ENCODE measurements at places on chromosomes 11 and 22.
A peak's percentile ranks its signal among the peaks of the same experiment; 100 is the strongest.

DNA sequence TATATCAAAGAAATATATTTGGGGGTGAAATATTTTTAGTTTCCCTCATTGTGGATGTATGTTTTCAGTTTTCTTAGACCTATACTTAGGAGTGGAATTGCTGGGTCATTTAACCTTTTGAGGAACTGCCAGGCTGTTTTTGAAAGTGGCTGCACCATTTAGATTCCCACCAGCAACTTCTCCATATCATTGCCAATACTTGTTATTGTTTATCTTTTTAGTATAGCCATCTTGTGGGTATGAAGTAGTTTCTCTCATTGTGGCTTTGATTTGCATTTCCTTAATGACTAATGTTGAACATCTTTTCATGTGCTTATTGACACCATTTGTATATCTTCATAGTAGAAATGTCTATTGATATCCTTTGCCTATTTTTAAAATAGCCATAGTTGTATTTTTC, 62.1 kb upstream of the B3GNT6 start:
- DNase-seq = no peak

DNA sequence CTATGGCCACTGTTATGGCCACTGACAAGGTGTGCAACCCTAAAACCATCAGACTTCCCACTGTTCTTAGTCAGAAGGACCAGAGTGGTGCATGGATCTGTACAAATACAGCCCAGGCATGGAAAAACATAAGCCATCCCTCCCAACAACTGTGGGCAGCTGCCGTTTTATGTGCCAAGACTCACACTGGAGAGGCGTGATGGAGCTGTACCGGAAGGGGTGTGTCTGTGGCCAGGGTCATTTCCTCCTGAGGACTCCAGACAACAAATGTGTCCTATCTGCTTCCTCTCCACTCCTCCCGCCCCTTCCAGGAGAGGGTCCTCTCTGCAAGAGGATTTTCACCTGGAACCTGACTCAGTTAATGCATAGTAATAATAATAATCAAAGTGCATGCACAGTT, 29.5 kb downstream of the KCNJ1 start:
- peak; percentile 12 for DNase-seq

GRCh38 chr11:34178209-34178821, 72.9 kb downstream of the NAT10 start:
- peak; percentile 41 for DNase-seq

DNA sequence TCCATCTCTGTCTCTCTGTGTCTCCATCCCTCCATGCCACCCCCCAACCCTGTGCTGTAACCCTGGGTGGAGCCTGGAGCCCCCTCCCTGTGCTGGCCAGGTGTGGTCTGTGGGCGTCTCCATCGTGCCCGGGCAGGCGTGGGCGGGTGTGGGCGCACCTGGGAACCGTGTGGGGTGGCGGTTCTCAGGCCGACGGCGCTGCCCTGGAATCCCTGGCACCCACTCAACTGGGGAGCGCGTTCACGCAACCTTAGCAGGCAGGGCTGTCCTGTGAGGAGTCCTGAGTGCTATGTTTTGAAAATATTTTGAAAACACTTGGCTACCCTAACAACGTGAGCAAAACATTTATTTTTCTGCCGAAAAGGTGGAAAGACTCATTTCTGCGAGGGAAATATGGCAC, 4.7 kb downstream of the TNNT3 start:
- DNase-seq = no peak

- DNase-seq = no peak
Observed at GRCh38 chr22:35384527-35384926, 3.6 kb downstream of the HMOX1 start.
